ENCODE measurements at places on chromosomes 12 and 14. TPM values are rescaled to one million over a fixed set of nuclear protein-coding genes. Genes with fewer than 3 reads are reported as not detected.

The KLRK1 gene
- 5.0 TPM for total RNA-seq

GRCh38 chr12:31710021-31710818, 18.6 kb downstream of the AMN1 start:
- no peak for DNase-seq

- DNase-seq, result peak; percentile 42
Observed at GRCh38 chr14:20687362-20688166, 1.0 kb upstream of the ANG start.

DNA sequence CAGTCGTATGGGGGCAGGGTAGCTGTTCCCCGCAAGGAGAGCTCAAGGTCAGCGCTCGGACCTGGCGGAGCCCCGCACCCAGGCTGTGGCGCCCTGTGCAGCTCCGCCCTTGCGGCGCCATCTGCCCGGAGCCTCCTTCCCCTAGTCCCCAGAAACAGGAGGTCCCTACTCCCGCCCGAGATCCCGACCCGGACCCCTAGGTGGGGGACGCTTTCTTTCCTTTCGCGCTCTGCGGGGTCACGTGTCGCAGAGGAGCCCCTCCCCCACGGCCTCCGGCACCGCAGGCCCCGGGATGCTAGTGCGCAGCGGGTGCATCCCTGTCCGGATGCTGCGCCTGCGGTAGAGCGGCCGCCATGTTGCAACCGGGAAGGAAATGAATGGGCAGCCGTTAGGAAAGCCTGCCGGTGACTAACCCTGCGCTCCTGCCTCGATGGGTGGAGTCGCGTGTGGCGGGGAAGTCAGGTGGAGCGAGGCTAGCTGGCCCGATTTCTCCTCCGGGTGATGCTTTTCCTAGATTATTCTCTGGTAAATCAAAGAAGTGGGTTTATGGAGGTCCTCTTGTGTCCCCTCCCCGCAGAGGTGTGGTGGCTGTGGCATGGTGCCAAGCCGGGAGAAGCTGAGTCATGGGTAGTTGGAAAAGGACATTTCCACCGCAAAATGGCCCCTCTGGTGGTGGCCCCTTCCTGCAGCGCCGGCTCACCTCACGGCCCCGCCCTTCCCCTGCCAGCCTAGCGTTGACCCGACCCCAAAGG, 804 bp downstream of the GAPDH start:
- peak; percentile 66 for DNase-seq

DNA sequence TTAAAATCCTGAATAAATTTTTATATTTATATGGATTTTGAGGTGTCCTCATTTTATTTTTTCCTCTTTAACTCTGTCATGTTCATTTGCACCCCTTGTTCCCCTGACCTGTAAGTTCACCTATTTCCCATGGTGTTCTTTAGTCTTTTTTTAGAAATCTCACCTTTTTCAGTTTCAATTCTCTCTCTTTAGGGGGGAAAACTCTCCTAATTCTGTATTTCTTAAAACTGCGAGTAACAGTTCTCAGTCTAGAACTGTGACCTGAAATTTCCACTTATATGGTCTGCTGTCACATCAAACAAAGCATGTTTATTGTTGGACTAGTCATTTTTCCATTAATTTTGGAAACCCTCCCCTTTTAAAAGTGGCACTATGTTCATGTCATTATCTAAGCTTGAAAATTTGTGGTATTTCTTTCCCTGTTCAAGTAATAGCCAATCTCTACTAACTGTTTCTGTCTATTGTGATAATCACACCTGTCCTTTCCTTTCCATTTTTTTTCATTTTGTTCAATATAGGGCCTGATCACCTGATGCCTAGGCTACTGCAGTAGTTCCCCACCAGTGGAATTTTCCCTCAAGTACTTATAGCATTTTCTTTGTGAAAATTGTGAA, 14.0 kb upstream of the FBXO33 start:
- no peak for DNase-seq

DNA sequence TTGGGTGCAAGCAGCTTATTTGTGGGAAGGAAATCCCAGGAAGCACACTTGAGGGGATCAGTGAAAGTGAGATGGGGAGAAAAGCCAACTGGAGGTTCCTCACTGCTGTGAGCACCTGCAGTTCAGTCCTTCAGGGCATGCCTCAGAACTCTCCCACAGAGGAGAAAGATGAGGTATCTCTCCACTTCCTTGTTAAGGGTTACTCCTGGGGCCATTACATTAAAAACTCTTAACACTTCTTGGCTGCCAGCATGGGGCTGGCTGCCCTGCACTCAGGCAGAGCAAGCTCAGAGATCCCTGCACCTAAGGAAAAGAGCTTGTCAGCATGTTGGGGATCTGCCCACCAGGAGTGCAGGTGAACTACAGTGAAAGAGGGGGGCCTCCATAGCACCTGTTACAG, 28.8 kb downstream of the FERMT2 start:
- DNase-seq, result no peak

The CDCA3 gene
- 2.2 TPM for total RNA-seq

DNA sequence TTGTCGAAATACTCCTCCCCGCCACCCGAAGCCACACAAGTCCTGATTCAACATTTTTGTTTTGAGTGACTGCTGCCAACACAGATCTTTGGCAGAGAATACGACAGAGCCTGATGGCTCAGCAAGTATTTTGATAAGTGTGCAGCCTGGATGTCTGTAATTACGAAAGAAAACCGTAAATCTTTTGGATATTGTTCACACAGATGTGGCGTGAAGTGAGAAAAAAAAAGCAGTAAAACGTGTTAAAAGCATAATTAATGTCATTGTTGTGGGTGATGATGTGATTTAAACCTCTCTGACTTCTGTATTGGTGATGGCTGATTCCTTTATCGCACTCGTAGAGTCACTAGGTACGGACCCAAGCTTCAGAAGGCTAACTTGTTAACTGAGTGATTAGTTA, 98.7 kb downstream of the PHETA1 start:
- no peak for DNase-seq

The ITGA5 gene
- total RNA-seq, result 39.3 TPM

The GPRC5A gene
- 7.2 TPM for total RNA-seq

GRCh38 chr12:4806439-4807115, 86.4 kb downstream of the GALNT8 start:
- DNase-seq, result no peak

DNA sequence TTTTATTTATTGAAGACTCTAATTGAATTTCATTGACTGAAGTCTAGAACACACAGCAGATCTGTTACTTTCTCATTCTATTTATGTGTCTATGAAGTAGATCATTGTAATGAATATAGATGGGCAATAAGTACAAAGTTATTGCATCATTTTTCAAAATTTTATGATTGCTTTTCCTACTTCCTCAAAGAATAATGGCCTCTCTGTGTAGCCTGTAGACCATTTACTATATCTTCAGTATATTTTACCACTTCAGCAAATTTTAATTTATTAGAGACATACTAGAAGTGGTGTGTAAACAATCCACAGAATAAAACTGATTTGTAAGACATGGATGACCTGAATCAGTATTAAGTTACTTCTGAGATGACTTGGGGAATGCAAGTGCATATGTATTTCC, 291.7 kb upstream of the FAR2 start:
- DNase-seq, result no peak

GRCh38 chr14:95313190-95313589, 6.5 kb downstream of the CLMN start:
- no peak for DNase-seq

- DNase-seq, result no peak
Observed at GRCh38 chr14:90425373-90425879, 28.6 kb downstream of the CALM1 start.

DNA sequence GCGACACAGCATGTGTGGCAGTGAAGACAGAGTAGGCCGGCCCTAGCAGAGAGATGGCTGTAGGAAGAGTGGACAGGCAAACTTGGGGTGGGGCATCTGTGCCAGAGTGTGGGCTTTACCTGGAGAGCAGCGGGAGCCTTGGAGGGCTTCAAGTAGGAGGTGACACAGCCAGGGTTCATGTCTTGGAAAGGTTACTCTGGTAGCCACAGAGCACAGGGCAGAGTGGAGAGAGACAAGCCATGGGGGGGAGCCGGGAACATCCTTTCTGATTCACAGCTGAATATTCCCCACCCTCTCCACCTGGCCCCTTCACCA, 53.5 kb upstream of the DIO3 start:
- DNase-seq, result no peak

DNA sequence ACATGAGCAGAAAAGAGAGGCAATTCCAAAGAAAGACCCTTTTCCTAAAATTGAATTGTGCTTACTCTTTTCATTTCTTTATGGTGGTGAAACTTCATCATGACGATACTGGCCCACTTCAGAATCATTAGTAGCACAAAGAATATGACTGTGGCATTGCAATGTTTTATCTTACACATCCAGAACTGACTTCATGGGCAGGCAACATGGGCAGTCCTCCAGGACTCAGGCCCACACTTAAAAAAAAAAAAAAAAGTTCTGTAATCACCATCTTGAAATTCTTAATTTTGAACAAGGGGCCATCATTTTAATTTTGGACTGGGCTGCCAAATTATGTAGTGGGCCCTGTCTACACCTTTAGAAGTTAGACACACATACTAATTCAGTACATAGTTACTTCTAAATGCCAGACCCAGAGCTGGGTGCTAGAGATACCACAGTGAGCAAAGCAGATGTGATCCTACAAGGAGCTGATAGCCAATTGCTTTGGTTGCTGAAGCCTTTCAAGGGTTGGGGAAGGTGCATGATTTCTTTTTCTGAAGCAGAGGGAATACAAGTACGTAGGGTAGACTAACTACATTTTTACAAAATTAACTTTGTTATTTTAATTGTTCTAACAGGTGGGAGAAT, 35.2 kb downstream of the HELB start:
- no peak for DNase-seq

DNA sequence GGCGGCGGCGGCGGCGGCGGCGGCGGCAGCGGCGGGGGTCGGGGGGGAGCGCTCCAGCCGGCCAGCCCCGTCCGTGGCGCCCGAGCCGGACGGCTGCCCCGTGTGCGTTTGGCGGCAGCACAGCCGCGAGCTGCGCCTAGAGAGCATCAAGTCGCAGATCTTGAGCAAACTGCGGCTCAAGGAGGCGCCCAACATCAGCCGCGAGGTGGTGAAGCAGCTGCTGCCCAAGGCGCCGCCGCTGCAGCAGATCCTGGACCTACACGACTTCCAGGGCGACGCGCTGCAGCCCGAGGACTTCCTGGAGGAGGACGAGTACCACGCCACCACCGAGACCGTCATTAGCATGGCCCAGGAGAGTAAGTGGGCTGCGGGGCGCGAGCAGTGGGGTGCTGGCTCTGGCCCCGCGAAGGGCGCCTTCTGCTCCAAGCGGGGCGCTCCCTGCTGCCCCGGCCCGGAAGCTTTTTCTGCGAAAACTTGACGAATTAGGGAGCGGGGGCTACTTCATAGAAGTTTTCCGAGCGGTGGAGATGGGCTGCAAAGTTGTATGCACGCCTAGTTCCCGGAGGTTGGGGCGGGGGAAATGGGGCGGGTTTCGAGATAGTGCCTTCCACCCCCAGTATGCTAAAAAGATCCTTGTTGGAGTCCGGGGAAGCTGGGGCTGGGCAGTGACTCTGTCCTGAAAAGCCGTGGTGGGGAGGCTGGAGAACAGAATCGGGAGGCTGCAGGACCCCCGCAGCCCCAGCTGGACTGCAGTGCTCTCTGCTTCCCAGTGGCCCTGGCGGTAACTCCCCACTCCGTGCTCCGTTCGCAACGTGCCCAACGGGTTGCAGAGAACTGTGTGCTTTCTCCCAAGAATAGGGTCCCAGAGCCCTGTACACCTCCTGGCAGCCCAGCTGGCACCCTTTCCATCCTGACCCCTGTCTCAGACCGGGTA, 751 bp downstream of the GDF11 start:
- DNase-seq, result peak; percentile 44

The DEPDC4 gene
- total RNA-seq, result 2.1 TPM

DNA sequence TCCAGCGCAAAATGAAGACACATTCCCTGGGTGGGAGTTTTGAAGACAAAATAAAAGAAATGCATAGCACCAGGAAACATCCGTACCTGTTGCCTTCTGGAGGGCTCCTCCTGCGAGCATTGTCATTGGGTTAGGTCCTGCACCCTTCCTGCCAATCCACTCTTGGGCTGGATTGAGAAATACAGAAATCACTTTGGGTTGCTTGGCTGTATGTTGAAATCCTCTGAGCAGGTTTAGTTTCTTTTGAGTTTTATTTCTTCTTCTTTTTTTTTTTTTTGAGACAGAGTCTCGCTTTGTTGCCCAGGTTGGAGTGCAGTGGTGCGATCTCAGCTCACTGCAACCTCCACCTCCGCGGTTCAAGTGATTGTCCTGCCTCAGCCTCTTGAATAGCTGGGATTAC, 67.6 kb downstream of the ARF6 start:
- DNase-seq, result no peak

GRCh38 chr14:24309538-24310264, at the start of gene LTB4R2:
Gene LTB4R2, plus strand, starts transcription at chr14:24310140. Its CDS starts 525 bp downstream, at chr14:24310665.
- DNase-seq, result no peak

Data from mucosa of gallbladder (tissue), 1 donor.